ENCODE measurements at places on chromosomes 11 and 22.
A peak's percentile ranks its signal among the peaks of the same experiment; 100 is the strongest.

- no peak for DNase-seq
Measured at GRCh38 chr11:16813126-16813525, 74.7 kb downstream of the C11orf58 start.

DNA sequence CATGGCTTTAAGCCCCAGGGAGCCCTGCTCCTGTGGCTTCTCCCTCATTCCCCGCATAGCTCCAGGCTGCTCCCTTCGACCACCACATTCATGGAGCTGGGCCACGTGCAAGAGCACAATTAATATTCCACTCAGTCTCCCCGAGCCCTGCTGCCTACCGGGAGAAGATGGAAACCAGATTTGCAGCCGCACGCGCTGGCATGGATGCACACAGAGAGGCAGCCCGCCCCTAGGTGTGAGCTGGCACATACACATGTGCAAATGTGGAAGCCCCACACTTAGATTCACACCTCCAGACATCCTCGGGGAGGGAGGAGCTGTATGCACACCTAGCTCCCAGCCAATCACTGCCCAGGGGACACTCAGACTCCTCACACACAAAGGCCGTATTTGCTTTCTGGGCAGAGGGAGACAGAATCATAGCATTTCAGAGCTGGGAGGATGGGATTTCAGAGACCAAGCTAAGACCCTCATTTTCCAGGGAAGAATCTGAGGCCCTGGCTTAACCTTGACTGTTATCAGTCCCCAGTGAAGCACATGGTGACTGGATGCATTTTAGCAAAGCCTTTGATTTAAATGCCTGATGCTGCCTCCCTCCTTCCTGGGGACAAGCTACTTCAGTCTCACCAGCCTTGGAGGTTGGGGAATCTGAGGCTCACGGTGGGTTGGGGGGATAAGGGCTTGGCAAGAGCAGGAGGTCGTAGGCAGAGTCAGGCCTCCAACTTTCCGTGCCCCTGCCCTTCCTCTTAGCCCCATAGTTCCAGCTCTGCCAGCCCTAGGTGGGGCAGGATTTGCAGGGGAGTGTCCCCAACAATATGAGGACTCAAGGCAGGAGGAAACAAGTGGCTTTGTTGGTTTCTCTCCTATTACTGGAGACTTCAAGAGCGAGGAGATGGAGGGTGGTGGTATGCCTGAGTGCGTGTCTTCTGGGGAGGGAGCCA lies 5.3 kb upstream of the CREB3L1 start:
- DNase-seq: no peak

GRCh38 chr11:72069787-72070251 lies 10.5 kb downstream of the NUMA1 start:
- DNase-seq: no peak

DNA sequence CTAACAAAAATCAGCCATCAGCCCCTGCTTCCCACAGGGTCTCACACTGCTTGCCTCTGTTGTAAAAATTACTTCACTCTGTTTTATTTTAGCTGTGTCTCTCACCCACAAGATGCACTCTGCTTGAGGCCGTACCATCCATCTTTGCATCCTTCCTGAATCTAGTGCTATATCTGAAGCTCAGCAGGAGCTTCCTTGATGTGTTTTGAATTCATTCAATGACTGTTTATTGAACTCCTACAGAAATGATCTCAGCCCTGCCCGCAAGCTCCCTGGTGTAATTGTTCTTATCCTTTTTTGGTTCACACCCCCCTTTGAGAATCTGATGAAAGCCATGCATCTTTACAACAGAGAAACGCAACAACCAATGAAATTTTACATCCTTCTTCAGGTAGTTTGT lies 310.2 kb upstream of the ZC3H12C start:
- no peak for DNase-seq

- DNase-seq: no peak
Measured at GRCh38 chr22:22358686-22359085, 114.1 kb downstream of the VPREB1 start.

DNA sequence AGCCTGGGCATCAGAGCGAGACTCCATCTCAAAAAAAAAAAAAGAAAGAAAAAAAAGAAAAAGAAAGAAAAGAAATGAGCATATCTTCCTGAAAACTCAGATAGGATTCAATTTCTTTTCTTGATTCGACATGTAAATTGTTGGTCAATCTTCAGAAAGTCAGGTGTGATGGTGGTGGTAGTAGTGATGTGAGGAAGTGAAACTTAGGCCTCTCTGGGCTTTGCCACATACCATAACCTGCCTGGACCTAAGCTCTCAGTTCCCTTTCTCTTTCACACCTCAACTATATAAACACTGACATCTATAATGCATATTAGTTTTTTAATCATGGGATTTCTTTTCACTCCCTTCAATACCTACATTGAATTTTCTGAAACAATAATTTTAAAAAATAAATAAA lies 98.0 kb upstream of the TBCEL start:
- no peak for DNase-seq

- no peak for DNase-seq
Measured at GRCh38 chr22:24236656-24237055, 8.2 kb downstream of the GGT5 start.

GRCh38 chr22:19691721-19692341 lies 22.5 kb upstream of the SEPTIN5 start:
- DNase-seq: peak; percentile 44

- DNase-seq: no peak
Measured at GRCh38 chr11:124676386-124676785, 2.7 kb downstream of the SPA17 start.

GRCh38 chr11:68956142-68956541 lies 24.6 kb downstream of the MRGPRD start:
- peak; percentile 6 for DNase-seq

- DNase-seq: no peak
Measured at GRCh38 chr11:105371311-105371710, 231.7 kb upstream of the CARD18 start.

GRCh38 chr22:26953012-26953883 lies 295.9 kb downstream of the MIAT start:
- no peak for DNase-seq

DNA sequence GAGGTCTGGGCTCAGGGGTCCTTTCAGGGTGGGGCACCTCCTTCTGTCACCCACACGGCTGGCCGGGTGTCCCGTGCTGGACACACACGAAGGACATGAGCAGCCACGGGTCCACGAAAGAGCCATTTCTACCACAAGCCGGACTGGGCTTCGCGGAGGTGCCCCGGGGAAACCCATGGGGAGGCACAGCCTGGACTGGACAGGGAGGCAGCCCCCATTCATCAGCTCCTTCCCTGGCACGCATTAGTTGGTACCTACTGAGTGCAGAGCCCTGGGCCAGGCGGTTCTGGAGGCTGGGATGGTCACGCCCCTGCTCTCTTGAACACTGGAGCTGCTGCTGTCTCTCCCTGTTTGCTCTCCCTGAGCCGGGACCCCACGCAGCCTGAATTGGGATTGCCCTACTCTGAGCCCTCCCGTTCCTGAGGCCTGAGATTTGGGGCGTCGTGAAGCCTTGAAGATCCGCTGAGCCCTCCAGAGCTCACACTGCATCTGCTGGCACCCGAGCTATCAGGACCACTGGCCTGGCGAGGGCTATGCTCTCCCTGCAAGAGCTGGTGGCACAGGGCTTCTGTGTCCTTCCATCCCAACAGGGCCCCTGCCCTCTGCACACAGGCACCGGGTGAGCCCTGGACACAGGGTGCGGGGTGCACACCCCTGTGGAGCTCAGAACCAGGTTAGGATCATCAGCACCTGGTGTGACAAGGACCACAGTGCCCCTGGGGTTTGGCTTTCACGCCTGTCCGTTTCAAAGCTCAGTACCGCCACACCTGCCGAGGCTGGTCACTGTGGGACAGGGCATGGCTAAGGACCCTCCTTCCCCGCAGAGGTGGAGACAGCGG lies 84.6 kb downstream of the MYEOV start:
- DNase-seq: no peak

GRCh38 chr22:26902401-26903029 lies 245.1 kb downstream of the MIAT start:
- no peak for DNase-seq

GRCh38 chr11:102552447-102553194 lies 22.1 kb upstream of the MMP7 start:
- peak; percentile 37 for DNase-seq

DNA sequence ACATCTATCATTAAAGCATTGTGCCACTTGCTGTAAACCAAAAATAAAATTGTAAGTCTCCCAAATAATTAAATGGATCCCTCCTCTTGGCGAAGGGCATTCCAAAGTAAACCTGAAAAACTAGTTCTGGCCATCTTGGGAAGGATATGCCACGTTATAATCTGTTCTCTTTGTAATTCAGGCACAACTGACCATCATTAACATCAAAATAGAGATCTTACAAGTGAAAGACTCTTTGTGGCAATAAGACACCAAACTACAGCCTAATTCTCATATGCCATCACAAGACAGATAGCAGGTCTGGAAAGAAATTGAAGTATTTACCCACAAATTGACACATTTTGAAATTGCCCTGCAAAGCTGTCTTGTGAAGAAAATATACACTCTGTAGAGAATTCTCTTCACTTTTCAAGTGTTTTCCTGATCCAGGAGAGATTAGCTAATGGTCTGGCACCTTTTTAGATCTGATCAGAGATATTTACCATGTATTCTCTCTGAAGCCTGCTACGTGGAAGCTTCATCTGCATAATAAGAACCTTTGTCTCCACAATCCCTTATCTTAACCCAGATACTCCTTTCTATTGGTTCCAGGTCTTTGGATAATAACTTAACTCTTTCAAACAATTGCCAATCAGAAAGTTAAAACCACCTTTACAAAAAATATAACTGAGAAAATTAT lies 630.4 kb upstream of the CCDC179 start:
- no peak for DNase-seq

GRCh38 chr11:6738590-6738989 lies 33.2 kb downstream of the OR2AG2 start:
- DNase-seq: no peak

- DNase-seq: no peak
Measured at GRCh38 chr11:29782447-29782846, 234.4 kb downstream of the KCNA4 start.

- DNase-seq: no peak
Measured at GRCh38 chr11:111205632-111206385, 39.7 kb upstream of the POU2AF2 start.

Measured in NCI-H82 (cell line).